ENCODE measurements at places on chromosomes 5 and 9.

DNA sequence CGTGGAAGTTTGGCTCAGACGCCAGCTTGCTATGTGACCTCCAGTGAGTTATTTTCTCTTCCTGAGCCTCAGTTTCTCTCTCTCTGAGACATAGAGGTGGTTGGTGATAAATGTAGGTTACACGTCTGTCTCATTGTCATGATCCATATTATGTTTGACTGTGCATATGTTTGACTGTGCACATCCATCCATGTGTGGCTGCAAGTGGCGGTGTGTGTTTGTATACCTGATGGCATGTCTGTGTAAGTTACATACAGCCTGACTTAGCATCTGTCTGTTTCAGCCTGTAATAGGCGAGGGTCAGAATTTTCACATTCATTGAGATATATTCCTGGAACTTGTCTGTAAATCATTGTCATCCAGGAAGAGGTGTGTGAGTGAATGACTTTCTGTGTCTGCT is 3.3 kb downstream of the SPARC start:
- DNase-seq, result no peak

DNA sequence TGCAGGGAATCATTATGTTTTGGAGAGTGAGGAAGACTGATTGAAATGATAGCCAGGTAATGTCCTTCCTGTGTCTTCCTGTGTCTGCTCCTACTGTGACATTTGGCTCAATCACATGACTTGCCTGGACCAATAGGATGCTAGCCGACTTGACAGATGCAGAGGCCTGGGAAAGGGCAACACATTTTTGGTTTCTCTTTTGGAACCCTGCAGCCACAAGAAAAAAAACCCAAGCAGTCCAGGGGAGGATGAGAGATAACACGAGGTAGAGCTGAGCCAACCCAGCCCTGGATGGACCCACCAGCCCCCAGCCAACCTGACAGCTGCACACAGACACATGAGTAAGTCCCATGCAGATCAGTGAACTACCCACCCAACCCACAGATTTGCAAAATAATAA is 256.1 kb upstream of the SMARCA2 start:
- DNase-seq, result no peak

GRCh38 chr5:140677947-140678346 is 4.6 kb upstream of the DND1 start:
- no peak for DNase-seq

GRCh38 chr9:13705918-13706317 is 426.4 kb upstream of the MPDZ start:
- DNase-seq, result no peak

DNA sequence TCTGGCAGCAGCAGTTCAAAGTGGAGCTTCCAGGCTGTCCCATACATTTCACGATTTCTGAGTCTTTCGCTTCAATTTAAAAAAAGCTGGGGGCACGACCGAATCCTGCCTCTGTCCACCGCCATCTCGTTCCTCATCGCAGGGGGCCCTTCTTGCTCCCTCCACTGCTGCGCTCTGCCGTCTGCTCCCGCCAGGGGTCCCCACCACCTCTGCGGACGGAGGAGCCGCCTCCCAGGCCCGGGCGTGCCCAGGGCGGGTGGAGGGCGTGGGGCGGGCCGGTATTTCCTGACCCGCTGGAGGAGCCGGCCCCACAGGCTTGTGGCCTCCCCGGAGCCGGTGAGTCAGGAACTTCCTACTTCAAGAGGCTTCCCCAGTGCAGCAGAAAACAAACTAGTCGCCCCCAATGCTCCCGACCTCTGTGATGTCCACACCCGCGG is 50.4 kb downstream of the USP20 start:
- DNase-seq, result peak; percentile 91

DNA sequence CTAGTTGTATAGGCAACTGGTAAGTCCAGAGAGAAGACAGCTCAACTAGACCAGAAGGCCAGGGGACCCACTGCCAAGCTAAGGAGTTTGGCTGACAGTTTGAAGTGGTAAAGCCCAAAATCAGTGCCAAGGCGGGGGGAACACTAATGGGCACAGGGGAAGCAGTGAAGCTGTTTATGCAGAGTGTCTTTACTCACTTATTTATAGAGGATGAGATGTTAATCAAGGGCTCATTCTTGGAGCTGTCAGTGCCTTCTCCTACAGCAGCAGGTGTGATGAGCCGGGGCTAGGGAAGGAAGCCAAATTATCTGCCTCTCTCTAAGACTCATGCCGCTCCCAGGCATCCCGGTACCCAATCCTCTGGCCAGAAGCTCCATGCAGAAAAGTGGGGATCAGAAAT is 75.2 kb upstream of the GALNT10 start:
- DNase-seq, result no peak

- DNase-seq, result no peak
Observed at GRCh38 chr9:17075758-17076485, 58.9 kb upstream of the CNTLN start.

DNA sequence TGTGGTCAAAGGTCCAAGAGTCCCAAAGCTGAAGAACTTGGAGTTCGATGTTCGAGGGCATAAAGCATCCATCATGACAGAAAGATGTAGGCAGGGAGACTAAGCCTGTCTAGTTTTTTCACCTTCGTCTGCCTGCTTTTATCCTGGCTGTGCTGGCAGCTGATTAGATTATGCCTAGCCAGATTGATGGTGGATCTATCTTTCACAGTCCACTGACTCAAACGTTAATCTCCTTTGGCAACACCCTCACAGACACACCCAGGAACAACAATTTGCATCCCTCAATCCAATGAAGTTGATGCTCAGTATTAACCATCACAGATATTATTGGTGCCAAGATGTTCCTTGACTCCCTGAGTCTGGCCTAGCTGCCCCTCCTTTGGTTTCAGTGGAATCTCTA is 530.8 kb upstream of the CLINT1 start:
- DNase-seq, result no peak

- peak; percentile 62 for DNase-seq
Observed at GRCh38 chr9:34985311-34985899, 4.1 kb upstream of the DNAJB5 start.

DNA sequence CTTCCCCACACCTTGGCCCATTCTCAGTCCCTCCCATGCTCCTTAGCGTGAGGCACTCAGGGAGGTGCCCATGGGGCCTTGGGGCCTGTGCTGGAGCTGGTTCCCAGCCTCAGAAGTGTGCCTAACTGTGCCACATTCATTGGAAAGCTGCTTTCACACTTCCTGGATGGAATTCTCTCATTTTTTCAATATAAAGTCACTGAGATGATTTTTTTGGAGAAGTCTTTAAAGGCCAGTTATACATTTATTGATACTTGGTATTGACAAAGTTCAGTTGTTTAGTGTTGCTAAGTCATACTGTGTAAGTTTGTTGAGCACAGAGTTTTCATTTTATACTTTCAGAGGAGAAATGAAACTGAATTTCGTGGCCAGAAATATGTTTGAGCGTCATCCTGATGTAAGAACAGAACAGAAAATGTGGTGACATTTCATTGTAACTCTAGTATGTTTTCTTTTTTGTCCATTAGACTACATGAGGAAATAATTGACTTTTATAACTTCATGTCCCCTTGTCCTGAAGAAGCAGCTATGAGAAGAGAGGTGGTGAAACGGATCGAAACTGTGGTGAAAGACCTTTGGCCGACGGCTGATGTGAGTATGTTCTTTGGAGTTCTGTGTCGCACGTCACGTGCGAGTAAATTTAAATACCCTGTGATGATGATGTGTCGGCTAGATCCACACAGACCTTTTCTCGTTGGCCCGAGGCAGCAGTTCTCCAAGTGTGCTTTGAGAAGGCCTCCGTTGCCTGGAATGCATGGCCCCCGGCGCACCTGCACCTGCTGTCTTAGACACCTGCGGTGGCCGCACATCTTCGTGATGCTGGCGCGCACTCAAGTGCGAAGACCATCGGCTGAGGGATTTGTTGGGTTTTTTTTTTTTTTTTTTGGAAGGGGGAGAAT is 24.1 kb downstream of the TENT4A start:
- DNase-seq, result no peak

DNA sequence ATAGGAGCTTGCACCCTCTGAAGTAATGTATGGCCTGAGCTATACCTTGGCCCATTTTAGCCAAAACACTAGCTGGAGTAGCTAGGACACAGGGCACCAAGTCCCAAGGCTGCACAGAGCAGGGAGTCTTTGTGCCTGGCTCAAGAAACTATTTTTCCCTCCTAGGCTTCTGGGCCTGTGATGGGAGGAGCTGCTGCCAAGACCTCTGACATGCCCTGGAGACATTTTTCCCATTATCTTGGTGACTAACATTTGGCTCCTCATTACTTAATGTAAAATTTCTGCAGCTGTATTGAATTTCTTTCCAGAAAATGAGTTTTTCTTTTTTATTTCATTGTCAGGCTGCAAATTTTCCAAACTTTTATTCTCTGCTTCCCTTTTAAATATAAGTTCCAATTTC is 1099.2 kb downstream of the CDH18 start:
- no peak for DNase-seq

DNA sequence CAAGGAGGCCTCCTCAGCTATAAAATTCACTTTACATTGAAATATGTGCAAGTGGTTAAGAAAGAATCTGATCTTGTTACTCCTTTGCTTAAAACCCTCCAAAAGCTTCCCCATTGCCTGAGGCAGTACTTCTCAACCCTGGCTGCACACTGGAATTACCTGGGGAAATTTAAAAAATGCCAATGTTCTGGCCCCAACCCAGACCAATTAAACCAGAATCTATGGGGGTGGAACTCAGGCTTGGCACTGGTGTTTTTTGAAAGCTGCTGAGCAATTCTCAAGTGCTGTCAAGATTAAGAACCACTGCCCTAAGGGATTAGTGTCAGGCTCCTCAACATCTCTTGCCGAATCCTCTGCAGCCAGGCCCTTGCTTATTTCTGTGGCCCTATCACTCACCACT is 269.6 kb downstream of the ELAVL2 start:
- no peak for DNase-seq

DNA sequence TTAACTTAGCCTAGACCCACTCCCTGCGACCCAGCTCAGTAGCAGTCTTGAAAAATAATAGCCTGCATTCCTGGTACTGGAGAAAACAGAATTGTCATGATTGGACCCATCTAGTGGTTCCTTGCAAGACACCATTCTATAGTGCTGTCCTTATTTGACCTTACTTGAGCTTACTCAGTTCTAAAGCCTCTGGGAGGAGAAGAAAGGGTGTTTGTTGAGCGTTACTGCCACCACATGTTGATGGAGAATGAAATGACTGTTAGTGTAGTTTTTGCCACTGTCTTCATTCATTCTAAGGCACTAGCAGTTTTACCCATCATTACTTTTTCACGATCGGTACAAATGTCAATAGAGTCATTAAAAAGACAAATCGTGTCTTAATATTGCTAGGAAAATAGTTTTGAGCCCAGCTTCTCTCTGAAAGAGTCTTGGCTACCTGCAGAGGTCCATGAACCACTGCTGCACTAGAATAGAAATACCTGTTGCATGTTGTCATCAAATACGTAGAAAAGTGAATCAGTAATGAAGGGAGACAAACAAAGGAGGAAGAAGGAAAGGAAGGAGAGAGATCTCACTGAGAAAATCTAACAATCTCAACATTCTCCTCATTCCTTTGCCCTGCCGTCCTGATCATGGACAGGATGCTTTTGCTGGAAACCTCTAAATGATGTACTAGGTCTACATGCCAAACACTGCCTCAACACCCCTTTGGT is 96.0 kb downstream of the LIX1 start:
- DNase-seq, result no peak

DNA sequence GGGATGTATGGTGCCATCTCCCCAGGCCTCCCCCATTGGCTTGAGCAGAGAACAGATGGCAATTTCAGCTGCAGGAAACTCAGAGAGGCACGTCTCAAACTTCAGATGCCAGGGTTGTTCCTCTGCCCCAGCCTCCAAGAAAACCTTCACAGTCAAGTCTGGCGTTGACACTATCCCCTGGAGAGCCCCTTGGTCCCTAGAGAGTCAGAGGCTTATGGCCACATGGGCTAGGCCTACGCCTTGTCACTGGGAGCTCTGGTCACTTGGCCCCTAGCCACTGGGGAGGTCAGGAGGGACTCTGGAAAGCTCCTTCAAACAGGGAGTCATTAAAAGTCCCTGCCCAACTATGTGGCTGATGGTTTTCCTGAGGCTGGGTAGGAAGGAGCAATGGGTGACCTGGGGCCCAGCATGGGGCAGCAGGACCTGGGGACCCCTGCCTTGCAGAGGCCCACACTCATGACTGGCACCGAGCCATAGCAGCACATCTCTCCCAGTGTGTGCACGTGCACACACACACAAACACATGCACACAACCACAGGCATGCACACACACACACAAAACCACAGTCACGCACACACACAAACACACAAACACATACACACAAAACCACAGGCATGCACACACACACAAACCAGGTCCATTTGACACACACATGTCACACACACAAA is 144.2 kb downstream of the GADD45G start:
- no peak for DNase-seq
